ENCODE measurements at places on chromosomes 7 and 10.

DNA sequence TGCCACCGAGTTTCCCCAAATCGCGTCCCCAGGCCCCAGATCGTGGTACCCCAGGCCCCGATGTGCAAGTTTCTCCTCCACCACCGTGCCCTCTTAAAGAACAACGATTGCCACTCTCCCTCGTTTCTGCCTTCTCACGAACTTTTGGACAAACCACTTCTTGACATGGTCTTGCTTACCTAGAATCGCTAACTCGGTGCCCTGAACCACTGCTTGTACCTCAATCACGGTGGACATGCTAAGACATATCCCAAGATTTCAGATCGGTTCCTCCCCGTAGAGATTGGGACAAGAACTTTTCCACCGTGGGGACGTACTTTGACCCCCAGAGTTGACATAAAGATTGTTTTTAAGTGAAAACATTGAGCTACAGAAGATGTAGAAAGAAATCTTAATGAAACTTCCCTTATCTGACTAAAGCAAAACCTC lies 477 bp upstream of the ZC3HAV1 start:
- no peak for DNase-seq

DNA sequence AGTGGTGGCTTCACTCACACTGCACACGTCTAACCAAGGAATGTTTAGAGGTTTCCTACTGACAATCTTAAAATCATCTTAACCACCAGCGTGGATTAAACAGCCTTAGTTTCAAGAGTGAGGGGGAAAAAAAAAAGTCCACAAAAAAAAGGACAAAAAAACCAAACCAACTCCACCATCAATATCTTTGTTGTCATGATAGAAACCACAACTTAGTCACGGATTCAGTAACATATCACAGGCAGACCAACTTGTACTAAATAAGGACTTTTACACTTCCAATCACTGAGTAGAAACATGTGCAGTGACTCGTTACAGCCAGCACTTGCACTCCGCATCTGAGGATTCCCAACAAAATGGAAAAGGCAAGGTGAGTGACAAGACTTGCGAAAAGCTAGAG lies 46.5 kb downstream of the FAM171A1 start:
- DNase-seq, result no peak

DNA sequence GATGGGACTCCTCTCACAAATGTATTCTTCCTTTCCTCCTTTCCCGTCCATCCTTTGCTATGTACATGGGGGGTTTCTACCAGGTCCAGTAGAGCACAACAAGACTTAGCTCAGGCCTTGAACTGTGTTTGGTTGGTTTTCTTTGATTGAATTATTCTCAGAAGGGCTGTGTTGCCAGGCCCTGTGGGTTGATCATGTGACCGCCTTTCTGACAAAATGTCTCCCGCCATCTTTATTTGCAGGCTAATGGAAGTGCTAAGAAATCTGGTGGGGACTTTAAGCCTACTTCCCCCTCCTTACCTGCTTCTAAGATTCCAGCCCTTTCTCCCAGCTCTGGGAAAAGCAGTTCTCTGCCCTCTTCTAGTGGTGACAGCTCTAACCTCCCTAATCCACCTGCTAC lies 178.1 kb downstream of the ARHGAP21 start:
- no peak for DNase-seq

DNA sequence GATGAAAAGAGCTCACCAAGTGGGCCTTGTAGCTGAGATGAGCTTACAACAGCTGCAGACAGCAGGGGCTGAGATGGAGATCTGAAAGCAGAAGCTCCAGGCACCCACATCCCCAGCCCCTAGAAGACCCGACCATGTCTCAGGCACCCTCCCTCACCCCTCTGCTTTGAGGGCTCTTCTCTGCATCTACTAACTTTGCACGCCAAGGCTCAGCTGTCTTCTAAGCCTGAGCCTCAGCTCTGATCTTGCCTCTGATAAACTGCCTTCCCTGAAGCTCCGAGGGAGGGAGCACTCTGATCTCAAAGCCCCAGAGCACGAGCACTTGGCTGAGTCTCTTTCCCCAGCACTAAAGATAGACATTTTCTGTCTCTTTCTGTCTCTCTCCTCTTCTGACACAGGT lies 42.0 kb downstream of the ANXA8 start:
- no peak for DNase-seq

DNA sequence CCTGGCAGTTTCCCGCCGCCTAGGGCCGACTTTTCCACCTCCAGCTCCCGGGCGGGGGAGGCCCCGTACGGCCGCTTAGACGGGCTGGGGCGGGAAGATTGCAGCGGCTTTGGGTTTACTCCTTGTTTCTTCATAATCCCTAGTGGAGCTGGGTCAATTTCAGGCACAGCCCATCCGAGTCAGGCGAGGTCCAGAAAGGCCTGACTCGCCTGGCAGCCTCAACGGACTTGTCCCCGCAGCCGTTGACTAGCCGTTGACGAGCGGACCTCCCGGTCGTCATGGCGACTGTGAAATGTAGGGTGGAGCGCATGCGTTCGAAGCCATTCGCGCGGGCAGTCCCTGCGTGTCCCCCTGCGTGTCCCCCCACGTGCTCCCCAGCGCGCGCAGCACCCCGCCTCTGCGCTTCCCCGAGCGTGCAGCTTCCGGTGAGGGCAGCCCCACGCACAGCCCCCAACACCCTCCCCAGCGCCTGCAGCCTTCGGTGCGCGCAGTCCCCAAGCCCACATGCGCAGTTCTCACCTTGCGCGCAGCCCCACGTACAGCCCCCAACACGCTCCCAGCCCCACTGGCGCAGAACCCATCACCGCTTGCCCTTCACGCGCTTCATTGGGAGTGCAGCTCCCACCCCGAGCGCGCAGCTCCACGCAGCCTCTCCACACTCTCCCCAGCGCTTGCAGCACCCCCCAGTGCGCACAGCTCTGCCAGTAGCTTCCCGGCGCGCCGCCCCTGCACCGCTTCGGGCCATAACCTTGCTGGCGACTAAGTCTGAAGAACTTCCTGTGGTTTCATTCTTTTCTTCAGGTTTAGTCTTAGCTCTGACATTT lies 67.8 kb downstream of the TBX20 start:
- peak; percentile 84 for DNase-seq

GRCh38 chr10:42874713-42875387 lies 92.3 kb downstream of the BMS1 start:
- no peak for DNase-seq

- no peak for DNase-seq
These were observed 182.2 kb upstream of the PCDH15 start for GRCh38 chr10:54983255-54983654.

GRCh38 chr7:11830582-11831155 lies 1.3 kb downstream of the THSD7A start:
- DNase-seq, result no peak

GRCh38 chr7:8131694-8132605 lies 130.0 kb downstream of the ICA1 start:
- no peak for DNase-seq

DNA sequence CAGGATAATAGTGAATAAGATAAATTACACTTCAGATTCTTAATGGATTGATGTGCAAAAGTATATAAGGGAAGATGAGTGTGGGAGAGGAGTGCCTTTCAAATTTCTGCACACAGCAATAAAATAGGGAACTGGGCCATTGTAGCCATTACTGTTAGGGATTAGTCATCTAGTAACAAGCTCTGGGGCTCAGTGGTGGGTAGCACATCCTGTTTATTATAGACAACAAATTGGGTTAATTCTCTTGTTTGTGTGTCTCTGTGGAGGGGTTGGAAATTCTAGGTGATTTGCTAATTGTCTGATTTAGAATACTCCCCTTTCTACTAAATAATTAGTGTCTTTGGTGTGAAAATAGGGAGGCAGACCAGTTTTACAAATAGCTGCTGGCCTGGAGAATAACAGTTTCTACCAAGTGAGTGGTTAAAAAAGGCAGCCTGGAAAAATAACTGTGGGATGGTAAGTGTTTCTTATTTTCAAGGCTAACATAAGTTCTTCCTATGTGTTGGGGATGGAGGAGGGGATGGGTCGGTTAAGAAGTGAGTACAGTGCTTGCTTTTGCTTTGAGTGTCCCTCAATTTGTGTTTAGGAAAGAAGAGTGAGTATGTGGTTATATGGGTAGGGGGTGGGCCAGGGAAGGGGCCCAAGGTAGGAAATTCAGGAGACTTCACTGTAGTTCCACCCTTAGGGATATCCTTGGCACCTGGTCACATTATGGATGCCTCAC lies 43.3 kb upstream of the TMEM248 start:
- no peak for DNase-seq

DNA sequence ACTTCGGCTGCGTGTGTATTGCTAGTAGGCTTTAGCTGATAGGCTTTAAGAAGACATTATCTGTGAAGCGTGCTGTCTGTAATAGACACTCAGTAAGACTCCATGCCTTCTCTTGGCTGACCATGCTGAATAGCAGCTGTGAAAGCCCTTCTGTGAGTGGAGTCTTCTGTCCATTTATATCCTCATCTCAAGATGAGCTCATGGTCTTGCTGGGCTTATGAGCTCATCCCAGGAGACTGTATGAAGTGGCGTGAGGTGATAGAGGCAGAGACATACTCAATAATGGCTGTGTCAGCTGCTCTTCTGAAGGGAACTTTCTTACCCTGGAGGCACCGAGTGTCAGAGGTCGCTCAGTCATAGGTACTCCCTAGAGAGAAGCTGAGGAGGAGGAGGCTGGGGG lies 111.5 kb downstream of the SH2D4B start:
- no peak for DNase-seq

DNA sequence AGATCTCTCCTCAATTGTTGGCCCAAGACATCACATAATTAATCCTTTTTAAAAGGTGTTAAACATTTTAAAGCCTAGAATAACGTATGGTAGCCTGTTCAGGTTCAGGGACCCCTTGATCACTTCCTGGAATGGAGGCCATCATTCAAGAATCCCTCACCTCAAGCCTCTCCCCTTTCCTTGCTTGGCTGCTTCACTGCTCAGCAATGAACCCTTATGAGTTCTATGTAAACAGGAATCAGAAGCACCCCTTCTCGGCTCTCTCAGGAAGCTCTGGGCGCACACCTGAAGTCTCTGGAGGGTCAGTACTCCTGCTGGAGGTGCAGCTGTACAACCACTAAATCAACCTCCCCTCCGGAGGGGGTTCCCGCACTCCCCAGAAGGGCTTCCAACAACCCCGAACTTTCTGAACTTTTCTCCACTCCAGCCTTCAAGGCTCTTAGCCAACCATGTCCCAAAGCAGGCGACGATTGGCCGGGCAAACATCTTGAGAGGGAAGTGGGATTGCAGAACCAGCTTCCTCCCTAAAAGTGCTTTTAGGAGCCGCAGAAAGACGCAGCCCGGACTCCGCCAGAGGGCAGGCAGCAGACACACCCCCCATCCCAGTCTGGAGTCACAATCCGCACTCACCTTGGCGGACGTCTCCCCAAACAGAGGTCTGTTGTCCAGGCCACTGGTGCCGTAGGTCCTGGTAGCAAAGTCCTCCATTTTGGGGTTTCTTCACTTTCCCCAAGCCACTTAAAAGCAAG lies 562 bp downstream of the TMEM243 start:
- peak; percentile 42 for DNase-seq

DNA sequence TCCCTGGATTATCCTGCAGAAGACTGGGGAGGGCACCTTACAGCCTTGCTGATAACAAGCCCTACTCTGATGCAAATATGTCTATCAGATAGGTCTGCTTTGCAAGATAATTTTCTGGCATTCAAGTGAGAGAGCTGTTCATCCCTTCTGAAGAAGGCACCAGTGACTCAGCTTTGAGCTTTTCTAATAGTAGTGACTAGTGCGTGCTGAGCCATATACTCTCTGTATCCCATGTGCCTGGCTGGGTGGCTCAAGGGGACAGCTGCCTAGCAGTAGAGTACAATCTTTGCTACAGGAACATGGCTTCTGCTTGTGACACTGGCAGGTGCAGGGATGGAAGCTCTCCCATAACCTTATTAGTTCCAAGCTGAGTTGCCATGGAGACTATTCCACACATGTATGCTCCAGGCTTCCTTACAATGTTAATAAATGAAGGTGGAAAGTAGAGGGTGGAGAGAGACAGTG lies 35.0 kb upstream of the ABCB4 start:
- no peak for DNase-seq

DNA sequence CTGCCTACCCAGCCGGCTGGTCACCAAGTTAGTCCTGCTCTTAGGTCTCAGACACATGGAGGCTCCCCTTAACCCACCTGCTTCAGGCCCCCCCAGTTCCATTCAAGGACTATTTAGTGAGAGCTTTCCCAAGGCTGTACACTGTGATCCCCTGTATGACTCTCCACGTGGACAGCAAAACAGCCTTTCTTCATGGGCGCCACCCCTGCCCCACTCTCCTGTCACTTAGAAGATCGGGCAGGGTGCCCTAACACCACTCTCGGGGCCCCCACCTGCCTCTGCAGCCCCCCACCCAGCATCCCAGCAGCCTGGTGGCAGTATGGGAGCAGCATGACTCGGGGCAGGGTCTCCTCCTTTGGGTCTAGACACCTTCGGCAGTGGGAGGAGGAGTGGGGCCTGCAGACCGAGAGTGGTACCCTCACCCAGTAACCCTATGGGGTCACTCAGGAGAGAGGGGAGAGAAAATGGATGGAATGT lies 116.6 kb downstream of the PTPN20 start:
- DNase-seq, result no peak

GRCh38 chr10:132516771-132517725 lies 20.5 kb upstream of the INPP5A start:
- peak; percentile 94 for DNase-seq

DNA sequence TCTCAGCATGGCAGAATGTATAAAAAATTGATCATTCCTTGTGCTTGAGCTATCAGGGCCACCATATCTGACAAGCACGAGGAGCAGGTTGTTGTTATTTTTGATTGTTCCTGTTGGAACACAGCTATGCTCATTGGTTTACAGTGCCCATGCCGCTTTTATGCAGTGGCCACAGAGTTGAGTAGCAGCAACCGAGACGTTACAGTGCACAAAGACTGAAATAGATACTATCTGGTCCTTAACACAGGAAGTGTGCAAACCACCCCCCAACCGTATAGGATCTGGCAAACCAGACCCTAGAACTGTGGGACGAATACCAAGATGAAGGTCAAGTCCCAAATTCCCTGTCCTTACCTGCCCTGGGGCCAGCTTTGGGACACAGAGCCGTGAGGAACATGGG lies 216.6 kb downstream of the KLF6 start:
- no peak for DNase-seq

- DNase-seq, result no peak
These were observed 36.0 kb downstream of the PRTFDC1 start for GRCh38 chr10:24916365-24916764.

- no peak for DNase-seq
These were observed 996.4 kb upstream of the AUTS2 start for GRCh38 chr7:68601826-68602225.

DNA sequence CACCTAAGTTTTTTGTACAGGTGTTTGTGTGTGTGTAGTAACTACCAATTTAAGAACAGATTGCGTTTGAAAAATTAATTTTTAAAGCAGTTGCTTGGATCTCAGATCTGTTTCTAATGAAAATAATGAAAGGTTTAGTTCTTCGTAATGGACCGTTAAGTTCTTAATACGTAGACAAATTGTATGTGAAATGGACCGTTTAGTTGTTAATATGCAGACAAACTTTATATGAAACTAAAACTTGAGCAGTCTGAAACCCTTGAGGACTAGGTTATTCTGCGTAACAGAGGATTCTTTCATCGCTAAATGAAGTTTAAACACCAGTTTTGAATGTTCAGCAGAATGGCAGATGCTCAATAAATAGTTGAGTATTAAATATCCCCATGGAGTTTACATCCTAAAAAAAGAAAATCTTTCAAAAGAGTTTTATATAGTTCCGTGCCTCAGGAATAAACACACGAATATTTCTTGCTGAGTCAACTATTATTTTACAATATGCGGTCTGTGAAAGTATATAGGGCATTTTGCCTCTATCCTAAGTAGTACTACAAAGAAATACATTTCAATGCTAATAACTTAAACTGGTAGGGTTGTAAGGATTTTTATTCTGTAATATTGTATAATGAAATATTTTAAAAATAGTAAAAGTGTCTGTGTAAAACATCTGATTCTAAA lies 1.2 kb downstream of the DBF4 start:
- DNase-seq, result no peak
